T-helper 9 cell (primary cell): ENCODE measurements at places on chromosomes 7 and 10.

DNA sequence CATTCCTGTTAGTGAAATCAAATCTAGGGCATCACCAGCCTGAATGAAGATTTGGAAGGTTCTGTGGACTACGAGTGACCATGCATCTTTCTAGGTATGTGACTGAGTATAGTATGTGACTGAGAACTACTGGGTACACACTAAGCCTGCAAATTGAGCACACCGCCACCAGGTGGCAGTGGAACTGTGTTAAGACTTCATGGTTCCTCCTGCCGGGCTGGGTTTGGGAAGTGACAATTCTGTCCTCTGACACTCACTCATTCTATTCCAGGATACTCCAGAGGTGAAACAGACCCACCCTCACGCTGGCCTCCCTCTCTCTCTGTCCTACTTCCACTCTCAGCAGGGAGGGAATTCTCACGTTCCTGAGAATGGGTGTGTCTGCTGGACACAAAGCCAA, 84.0 kb upstream of the TMEM248 start:
- no peak for DNase-seq

DNA sequence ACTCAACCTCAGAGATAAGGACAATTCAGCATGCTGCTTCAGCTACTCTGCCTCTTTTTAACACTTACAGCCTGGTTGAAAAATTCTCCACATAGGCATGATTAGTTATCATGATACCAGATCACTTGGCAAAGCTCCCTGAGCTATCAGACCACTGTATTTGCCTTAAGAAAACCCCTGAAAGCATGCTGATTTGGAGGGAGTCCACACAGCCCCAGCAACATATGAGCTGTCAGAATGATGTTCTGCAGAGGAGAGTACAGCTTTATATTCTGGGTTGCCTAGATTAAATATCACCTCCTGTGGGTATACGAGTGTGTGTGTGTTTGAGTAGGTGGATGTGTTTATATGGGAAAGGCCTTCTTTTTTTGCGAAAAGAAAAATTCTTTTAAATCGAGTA, 170.2 kb upstream of the CHRM2 start:
- DNase-seq, result no peak

DNA sequence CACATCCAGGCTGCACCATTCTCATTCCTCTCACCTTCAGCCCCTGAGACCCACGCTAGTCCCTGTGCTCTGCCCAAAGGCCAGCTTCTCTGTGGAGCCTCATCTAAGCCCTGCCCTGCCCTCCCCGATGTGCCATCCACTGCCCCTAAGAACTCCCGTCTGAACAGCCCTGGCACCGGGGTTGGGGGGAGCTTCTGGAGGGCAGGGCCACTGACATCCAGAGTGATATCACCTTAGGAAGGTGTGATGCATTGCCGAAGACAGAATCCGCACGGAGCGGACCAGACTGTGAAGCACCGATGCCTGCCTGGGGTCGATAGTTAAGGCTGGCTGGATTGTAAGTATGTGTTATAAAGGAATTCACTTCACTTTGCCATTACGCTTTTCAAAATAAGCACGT, 511.0 kb downstream of the PTPRN2 start:
- no peak for DNase-seq

DNA sequence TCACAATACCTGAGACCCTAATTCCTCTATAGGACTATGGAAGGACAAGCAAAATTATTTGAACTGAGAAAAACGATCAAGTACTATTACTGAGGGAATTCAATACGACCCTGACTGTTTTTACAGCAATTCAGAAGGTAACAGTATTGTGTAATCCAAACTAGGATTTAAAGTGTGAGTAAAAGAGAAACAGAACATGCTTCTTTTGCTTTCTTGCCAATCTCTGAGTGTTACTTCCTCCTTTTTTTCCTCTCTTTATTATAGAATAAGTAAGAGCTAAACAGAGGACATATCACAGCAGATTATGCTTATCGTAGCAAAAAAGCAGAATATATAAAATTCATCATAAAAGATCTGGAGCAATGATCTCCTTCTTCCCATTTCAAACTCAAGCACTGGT, 292.1 kb downstream of the THSD7A start:
- no peak for DNase-seq

DNA sequence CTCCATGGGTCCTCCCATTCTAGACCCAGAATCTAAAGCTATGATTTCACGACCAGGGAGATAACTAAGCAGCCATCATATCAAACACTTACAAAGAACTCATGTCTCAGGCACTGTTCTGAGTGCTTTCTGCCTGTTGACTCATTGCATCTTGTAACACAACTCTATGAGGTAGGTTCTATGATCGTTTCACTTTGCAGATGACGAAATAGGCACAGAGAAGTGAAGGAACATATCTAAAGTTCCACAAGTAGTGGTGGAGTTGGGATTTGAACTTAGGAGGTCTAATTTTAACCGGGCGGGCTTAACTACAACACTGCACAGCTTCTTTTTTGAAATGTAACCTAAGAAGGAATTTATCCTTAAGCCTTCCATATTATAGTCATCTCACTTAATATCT, 2.9 kb downstream of the RBP4 start:
- no peak for DNase-seq

DNA sequence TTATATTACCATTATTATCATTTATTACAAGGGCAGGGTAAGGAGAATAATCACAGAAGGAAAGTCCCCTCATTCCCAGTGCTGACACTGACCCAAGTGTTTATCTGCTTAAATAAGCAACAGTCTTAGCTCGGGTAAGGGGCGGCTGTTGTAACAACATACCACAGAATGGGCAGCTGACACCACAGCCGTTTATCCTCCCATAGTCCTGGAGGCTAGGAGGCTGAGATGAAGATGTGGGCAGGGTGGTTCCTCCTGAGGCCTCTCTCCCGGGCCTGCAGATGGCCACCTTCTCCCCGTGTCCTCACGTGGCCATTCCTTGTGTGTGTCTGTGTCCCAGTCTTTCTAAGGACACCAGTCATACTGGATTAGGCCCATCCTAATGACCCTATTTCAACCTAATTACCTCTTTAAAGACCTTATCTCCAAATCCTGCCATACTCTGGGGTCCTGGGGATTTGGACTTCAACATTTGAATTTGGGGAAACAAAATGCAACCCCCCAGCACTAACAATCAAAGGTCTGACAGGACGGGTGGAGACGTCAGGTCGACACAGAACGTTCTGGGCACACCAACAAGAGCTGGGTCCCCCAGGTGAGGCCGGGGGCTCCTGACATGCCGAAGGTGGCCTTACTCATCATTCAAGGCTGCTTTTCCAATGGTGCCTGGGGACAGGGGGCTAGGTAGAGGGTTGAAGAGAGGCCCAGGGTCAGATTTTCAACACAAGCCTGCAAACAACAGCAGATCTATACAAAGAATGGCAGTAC, 93.5 kb downstream of the TNS3 start:
- no peak for DNase-seq

DNA sequence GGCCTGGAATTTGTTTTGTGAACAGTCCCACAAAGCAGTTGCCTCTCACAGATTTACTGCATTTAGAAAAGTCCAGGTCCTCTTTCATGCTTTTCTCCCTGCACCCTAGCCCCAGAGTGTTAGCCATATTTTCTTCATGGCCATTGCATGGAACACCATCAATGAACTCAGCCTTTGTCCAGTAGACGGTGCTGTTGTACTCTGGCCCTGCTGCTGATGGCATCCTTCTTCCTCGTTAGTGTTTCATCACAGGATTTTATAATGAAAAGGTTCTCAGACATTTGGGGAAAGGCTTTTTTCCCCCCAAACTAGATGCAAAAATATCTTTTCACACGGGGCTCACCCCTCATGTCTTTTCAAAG, 93.0 kb upstream of the SLC25A13 start:
- no peak for DNase-seq

- DNase-seq, result no peak
These were observed 3.2 kb downstream of the MAFK start for GRCh38 chr7:1533547-1534329.

DNA sequence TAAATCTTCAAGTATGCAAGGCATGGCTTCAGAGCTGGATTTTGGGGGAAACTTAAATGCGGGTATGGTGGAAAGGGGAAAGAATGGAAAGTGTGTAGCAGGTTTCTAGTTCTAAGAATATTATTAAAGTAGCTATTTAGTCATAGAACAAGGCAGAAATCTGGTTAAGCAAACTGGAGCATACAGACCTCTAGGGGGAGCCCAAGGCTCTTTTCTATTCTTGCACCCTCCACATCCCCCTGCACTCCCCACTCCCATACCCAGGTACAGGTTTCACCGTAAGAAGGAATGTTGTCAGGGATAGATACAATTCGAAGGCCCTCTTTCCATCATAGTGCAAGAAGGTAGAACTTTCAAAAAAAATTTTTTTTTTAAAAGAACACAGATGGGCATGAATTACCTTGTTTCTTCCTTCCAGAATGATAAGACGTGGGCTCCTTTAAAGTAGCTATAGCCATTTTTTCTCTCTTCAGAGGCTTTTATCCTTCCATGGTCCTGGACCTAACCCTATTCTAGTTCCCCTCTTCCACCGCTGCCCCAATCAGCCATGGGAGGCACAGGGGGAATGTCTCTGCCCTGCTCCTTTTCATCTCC, 41.5 kb upstream of the SMIM30 start:
- no peak for DNase-seq

- DNase-seq, result no peak
These were observed 47.4 kb downstream of the ANKRD61 start for GRCh38 chr7:6078548-6078947.

DNA sequence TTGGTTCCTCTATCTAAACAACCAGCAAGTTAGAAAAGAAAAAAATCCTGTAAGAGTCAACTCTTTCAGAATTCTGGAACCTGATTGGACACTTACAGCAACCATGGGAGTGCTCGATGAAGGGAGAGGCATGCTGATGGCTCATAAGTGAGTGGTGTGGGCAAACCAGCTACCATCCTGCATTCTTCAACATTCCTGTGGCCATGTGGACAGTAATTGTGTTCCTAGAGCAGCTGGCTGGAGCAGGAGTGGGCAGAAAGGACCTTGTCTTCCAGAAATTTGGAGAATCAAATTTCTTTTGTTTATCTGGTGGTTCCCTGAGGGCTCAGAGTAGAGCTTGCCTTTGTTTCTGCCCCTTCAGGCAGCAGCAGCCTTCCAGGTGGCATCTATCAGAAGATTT, 22.5 kb upstream of the MYL7 start:
- DNase-seq, result no peak

DNA sequence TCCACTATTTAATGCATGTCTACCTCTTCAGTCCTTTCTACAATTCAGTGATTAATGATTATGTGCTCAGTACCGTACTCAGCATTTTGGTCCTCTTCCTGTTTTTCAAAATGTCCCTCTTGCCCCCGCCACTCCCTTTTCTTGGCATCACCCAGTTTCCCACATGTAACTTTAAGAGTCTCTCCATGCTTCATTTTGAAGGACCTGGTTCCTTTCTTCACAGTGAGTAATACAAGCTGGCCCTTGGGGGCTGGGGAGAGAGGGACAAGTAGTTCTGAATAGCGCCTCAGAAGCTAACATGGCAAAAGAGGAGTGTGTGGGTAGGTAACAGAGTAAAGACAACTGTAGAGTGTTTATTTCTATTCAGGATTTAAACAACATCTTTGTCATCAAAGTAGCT, 34.6 kb upstream of the SLIT1 start:
- DNase-seq, result no peak

- no peak for DNase-seq
These were observed 114.1 kb downstream of the ZFAND4 start for GRCh38 chr10:45558425-45558824.

GRCh38 chr7:101486433-101487104, 123.9 kb downstream of the COL26A1 start:
- DNase-seq, result no peak

GRCh38 chr10:111077785-111078504, 1.1 kb downstream of the ADRA2A start:
- no peak for DNase-seq

GRCh38 chr7:78499971-78500370, 701.4 kb downstream of the PHTF2 start:
- DNase-seq, result no peak
